ENCODE measurements at places on chromosomes 4 and X.
A peak's percentile ranks its signal among the peaks of the same experiment; 100 is the strongest.

DNA sequence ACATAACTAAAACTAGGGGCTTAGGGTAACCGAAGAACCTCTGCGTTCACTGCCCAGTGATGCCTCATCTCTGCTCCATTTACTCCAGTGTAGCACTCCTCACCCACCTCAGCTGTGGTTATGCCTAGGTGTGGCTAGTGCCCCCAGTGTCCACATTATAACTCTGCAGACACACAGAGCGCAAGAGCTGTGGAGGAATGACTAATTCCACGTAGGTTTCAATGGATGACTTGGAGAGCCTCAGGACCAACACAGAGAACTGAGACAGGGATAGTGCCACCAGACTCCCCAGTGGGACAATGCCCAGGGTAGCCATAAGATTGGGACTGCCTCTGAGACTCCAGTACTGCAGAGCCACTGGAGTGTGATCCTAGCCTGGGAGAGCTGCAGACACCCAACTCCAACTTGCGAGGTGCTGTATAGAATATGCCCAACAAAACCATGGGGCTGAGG, 542.4 kb upstream of the DIPK2B start:
- no peak for DNase-seq

- peak; percentile 30 for DNase-seq
Measured at GRCh38 chrX:50812995-50813842, 775 bp downstream of the SHROOM4 start.

DNA sequence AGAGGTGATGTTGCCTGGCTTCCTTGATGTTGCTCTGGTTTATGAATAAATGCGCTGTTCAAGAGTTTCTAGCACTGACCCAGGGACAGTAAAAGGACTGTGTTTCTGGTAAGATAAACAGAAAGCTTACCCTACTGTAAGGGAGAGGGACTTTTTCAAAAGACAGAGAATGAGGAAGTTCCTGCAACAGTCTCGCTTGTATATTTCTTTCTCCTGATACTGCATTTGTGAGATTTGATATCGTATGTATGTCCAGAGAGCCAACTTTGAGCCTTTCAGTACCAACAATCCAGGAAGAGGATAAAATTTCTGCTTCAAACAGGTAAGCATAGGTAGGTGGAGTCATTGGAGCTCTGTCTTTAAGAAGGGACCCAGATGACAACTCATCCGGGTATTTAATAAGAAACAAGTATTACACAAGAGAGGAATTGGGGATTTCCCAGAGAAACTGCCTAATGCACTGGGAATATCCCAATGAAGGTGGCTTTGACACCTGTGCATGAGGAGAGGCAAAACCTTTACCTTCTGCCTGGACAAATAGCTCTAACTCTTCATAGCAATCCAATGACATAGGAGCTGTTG, 773 bp downstream of the DAPP1 start:
- no peak for DNase-seq

DNA sequence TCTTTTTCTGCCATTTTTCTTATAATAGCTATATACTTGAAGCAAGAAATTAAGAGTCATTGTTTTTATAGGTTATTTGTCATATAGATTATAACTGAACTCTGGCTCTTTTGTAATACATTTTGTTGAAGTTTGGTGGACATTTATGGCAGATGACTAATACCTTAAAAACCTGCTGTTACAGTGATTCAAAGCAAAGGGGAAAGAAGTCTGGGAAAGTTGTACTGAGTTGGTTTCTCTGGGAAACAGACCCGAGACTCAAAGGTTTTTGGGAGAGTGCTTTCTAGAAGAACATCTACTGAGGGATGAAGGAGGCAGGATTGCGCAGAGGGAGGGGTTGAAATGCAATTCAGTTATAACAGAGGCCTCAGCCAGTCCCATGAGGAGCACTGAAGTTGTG, 35.9 kb downstream of the NAP1L5 start:
- no peak for DNase-seq

GRCh38 chr4:80852061-80852460, 178.4 kb upstream of the BMP3 start:
- no peak for DNase-seq

DNA sequence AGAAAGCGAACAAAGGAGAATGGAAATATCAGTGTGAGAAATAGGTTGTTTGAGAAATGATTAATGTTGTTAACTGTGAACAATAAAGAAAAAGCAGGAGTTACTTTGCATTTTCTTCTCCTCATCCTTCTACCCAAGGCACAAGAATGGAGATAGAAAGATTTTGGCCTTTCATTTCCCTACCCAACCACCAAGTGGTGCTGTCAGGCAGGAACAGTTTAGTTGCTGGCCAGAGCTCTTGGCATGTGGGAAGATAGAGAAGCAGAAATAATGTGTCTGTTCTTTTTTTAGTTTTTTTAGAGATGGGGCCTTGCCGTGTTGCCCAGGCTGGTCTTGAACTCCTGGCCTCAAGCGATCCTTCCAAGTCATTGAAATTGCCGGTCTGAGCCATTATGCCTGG, 12.8 kb downstream of the HOPX start:
- no peak for DNase-seq

GRCh38 chrX:20542072-20542471, 275.4 kb upstream of the RPS6KA3 start:
- no peak for DNase-seq

GRCh38 chr4:177016541-177017141, 223.9 kb upstream of the VEGFC start:
- no peak for DNase-seq

- DNase-seq = no peak
Measured at GRCh38 chr4:85938062-85938461, 421.8 kb downstream of the MAPK10 start.

DNA sequence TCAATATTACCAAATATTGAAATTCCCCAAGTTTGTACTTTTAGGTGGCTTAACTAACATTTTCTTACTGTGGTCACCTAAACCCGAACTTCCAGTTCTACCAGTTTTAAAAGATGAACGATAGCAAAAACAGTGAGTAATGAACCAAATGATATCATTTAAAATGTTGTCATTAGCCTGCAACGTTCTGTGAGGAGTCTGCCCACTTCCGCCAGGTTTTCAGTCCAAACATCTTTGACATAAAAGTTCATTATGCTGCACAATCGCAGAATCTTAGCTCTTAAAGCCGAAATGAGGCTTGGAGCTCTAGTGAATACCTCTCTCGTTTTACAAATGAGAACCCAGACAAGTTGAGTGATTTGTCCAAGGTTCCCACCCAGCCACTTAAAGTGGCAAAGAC, 762 bp downstream of the PIGA start:
- DNase-seq = no peak

GRCh38 chrX:153701706-153702105, 14.0 kb downstream of the SLC6A8 start:
- no peak for DNase-seq

DNA sequence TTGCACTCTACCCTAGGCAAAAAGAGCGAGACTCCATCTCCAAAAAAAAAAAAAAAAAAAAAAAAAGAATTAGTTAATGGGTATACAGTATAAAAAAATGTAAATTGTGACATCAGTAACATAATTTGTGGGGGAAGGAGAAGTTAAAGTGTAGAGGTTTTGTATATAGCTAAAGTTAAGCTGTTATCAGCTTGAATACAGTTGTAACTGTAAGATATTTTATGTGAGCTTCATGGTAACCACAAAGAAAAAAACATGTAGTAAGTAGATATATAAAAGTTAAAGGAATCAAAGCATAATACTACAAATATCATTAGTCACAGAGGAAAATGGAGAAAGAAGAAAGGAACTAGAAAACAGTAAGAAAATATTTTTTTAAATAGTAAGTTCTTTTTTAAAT, 53.2 kb upstream of the EPGN start:
- DNase-seq = no peak

DNA sequence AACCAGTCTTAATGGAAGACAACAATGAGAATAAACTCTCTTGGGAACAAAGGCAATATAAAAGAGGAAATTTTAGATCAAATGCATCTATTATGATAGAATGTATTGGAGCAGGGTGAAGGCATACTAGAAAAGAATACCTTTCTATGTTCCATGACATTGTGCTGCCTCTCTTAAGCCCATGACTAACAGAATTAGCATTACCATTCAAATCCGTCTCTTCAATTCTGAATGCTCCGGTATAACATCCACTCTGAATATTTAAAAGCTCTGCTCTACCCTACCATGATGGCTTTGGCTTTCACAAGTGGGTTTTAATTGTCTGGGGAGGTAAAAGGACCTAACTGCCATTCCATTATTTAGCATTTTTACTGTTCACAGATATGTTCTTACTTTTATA, 1878.4 kb downstream of the ARAP2 start:
- no peak for DNase-seq

- no peak for DNase-seq
Measured at GRCh38 chrX:8403988-8404387, 60.6 kb upstream of the VCX3B start.

- no peak for DNase-seq
Measured at GRCh38 chrX:2692221-2693112, 1.4 kb downstream of the CD99 start.

DNA sequence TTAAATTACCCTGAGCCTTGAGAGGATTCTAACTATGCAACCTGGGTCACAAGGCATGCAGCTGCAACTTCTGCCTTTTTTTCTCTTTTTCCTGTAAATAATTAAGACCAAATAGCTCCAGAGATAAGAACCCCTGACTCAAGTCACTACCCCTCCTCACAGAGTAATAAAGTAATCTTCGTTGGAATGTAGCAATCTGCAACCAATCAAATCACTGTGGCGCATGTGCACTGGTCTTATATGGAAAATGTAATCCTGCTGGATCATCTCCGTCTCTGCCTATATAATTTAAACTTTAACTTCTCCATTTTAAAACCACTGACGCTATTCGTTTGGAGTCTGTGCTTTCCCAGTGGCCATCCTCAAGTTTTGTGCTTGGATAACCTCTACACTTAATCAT, 6.1 kb upstream of the EFHC2 start:
- DNase-seq = no peak
